ENCODE measurements at places on chromosomes 4 and X. TPM values are rescaled to one million over a fixed set of nuclear protein-coding genes. Genes with fewer than 3 reads are reported as not detected.

Gene H2BW1
- total RNA-seq: not detected

Gene USP17L18
- not detected for total RNA-seq

Gene RIPPLY1
- total RNA-seq: not detected

Gene ASMT
- not detected for total RNA-seq

Gene CXCL10
- not detected for total RNA-seq

Gene FHIP1A
- 0.80 TPM for total RNA-seq

Gene KIAA1210
- total RNA-seq: not detected

Gene CLDN22
- total RNA-seq: not detected

Gene C1QTNF7
- total RNA-seq: not detected

Gene MXRA5
- total RNA-seq: under 0.01 TPM

Gene RIBC1
- 0.13 TPM for total RNA-seq

Gene LPAR4
- total RNA-seq: 1.2 TPM

Gene ARX
- total RNA-seq: not detected

Gene FAM53A
- 1.3 TPM for total RNA-seq

Gene PDZD11
- total RNA-seq: 44.9 TPM

Gene CTAG2
- not detected for total RNA-seq

Gene TRAPPC11
- total RNA-seq: 78.1 TPM

Gene HELT
- total RNA-seq: not detected

Gene MTCP1
- total RNA-seq: 2.3 TPM

Gene FAM184B
- total RNA-seq: under 0.01 TPM

Gene MAB21L2
- total RNA-seq: 2.8 TPM

Gene GALNTL6
- not detected for total RNA-seq

Gene CYBB
- total RNA-seq: not detected

Gene TMEM47
- total RNA-seq: 67.2 TPM

Gene MAGED4
- 7.0 TPM for total RNA-seq

Gene TBX22
- total RNA-seq: not detected

Gene UGT2B10
- not detected for total RNA-seq

Gene BEX1
- 0.27 TPM for total RNA-seq

All from thoracic aorta endothelial cell (primary cell).